ENCODE measurements at places on chromosomes 5 and 9.

- peak; percentile 28 for DNase-seq
Measured at GRCh38 chr9:138105123-138105415, 227.5 kb downstream of the CACNA1B start.

DNA sequence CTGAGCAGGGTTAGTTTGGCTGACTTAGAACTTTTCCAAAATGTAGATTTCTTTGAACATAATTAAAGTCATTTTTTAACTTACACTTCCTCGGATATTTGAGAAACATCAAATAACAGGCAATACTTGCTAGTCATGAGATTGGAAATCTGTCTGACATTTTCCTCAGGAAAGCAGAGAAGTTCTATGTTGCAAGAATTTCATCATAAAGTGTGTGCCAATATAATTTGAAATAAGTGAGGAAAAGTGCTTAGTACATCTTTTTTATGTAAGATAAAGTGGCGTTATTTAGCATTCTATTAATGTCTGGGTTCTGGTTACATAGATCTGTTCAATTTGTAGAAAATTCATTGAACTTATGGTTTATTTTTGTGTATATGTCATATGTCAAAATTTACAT is 48.7 kb upstream of the C5orf47 start:
- no peak for DNase-seq

- DNase-seq: no peak
Measured at GRCh38 chr5:150052956-150053712, 33.2 kb downstream of the CSF1R start.

DNA sequence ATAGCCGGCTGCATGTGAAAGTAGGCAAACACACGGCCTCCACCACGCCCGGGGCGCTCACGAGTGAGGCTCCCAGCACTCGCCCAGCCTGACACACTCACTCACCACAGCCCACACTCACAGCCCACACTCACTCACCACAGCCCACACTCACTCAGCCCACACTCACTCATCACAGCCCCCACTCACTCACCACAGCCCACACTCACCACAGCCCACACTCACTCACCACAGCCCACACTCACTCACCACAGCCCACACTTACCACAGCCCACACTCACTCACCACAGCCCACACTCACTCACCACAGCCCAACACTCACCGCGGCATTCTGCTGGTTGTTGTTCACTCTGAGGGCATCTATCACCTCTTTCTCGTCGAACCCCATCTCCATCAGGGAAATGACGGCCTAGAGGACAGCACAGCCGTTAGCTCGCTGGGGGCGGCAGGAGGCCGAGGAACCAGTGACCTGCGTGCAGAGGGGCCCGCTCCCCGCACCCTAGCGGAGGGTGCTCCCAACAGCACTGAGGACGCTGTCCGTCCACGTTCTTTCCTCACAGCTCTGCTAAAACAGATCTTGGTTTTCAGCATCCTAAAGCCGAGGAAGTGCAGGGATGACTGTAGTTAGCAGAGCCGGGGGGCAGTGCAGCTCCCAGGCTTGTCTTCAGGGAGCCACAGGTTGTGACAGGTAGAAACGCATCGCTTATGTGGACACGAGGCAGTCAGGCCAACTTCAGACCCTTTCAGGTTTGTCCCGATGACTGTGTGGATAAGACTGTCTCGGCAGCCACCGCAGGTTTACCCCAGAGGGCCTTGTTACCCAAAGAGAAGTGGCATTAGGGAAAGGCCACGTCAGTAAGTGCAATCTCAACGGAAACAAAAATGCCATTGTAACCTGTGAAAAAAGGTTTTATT is 21.6 kb downstream of the UBAC1 start:
- DNase-seq: no peak

- DNase-seq: no peak
Measured at GRCh38 chr5:40838086-40838485, 3.1 kb upstream of the RPL37 start.

DNA sequence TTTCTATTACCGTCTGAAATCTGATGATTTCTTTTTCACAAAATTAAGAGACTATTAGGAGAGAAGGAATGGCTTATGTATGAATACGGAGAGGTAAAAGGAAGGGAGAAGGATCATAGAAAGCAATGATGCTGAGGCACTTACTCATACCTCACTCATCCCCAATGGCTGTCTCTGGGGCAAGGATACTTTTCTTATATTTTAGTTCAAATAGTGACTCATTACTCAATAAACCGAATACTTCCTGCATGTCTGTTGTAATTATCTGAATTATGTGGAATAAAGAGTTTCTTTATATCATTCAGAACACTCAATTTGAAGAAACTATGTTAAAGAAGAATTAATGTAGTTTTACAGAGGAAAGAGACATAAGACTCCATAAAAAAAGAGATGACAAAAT is 284.5 kb upstream of the NUDT12 start:
- DNase-seq: no peak
